ENCODE measurements at places on chromosomes 5 and 9.
A peak's percentile ranks its signal among the peaks of the same experiment; 100 is the strongest.

DNA sequence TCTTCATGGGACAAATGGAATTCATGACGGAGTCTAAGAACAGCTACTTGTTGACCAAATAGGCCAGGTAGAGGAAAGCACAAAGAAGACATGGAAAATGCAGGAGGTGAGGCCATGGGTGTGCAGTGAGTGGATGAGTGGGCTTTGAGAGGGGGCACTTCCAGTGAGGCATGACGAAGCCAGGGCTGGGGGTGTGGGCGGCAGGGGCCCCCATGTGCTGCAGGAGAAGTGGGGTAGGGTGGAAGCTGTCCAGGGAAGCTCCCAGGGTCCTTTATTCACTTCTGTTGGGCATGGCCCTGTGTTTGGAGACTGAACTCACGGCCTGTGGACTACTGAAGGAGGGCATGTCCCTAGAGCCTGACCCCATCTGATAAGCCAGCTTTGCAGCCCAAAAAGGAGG lies 127.6 kb upstream of the SLC25A48 start:
- DNase-seq = no peak

DNA sequence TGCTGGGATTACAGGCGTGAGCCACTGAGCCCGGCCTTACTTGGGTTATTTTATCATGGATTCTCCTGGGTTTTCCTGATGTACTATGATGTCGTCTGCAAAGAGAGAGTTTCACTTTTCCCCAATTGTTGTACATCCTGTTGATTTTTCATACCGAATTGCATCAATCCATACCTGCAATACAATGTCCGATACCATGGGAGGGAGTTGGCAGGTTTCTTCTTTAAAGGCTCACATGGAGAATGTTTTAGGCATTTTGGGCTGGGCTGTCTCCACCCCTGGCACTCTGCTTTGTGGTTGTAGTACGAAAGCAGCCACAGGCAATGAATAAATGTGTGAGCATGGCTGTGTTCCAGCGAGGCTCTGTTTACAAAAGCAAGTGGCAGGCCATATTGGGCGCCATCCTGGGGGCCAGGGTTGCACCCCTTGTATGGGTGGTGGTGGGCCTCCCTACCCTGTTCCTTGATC lies 35.1 kb upstream of the EXOC3 start:
- DNase-seq = no peak

DNA sequence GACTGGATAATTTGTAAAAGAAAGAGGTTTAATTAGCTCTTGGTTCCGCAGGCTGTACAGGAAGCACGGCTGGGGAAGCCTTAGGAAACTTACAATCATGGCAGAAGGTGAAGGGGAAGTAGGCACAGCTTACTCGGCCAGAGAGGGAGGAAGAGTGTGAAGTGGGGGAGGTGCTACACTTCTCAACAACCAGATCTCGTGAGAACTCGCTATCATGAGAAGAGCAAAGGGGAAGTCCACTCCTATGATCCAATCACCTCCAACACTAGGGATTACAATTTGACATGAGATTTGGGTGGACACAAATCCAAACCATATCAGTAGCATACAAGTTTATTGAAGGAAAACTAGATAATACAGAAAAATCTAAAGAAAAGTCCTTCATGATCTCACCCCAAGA lies 39.9 kb downstream of the NEURL1B start:
- DNase-seq = no peak

GRCh38 chr5:10441992-10442435 lies 335 bp downstream of the ROPN1L start:
- no peak for DNase-seq

DNA sequence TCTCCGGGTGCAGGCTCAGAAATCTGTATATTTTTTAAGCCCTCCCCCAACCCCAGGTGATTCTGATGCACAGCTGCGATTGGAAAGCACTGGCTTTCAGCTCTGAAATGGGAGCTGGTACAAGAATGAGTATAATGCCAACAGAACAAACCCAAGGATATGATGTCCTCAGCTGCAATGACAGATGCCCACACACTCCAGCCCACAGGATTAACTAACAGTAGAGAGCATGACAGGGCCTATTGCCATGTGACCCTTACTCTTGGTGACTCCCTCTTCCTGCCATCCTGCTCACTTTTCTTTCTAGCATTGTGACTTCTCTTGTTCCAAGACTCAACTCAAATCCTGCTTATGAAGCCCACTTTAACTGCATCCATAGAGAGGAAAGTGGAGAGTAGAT lies 174.5 kb downstream of the FGF18 start:
- DNase-seq = no peak

GRCh38 chr9:130982636-130983358 lies 26.2 kb upstream of the LAMC3 start:
- DNase-seq = no peak

DNA sequence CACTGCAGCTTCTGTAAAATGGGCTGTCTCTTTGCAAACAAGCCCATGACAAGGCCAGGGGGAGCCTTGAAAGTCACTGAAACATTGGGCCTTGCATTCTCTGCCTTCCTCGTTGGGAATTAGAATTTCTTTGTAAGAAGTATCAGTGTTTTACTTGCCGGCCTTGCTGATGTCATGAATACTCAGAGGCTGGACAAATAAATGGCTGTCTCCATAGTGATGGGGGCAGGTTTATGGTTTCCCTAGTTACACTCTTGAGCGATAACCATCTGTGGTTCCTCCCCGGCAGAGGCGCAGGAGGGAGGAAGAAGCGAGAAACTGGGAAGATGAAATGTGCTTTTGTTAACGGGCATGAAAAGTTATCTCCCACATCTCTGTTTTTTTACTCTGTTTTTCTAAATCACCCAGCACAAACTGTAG lies 272.7 kb upstream of the PANK3 start:
- DNase-seq = peak; percentile 52

GRCh38 chr5:68010740-68011139 lies 204.8 kb upstream of the PIK3R1 start:
- DNase-seq = no peak

GRCh38 chr5:111132076-111132475 lies 39.9 kb downstream of the WDR36 start:
- DNase-seq = no peak

GRCh38 chr5:124935065-124935464 lies 188.6 kb upstream of the ZNF608 start:
- DNase-seq = no peak

DNA sequence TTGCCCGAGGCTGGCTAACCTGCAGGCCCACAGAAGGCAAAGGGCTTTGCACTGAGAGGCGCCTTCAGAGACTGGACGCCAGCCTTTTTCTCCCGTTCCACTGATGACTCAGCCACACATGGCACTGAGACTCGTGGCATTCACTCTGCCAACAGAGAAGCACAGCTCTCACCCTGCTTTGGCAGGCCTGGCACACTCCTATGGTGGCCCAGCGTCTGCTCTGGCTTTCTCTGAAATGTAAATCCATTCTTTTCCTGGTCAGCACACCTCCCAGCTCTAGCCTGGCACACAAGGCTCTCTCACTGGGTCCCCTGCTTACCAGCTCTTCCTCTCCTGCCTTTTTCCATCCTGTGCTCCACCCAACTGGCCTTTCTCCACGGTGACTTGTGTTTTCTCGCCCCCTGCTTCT lies 5.9 kb upstream of the MELK start:
- no peak for DNase-seq

DNA sequence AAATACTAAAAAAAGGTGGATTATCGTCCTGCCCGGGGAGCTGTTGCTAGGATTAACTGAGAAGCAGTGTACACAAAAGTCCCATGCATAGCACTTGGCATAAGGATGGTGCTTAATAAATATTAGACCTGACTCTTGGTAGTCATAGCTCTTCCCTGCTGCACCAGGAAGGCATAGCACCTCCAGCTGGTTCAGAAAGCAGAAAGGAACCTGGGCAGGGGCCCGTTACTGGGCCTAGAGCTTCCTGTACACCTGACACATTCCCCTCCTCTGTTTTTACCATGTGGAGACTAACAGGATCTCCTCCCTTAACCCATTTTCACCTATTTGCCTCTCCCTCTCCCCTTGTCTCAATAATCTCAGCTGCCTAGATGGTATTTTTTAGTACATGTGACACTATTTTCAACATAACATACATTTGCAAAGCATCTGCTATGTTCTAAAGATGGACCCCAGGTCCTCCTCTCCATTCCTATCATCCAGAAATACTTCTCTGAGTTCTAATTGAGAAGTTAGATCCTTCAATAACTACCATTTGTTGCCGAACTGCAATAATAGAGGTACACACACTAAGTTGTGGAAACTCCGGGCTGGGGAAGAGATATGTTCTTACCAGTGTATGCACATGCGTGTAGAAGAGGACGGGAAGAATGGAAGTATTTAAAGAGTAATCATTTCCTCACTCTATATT lies 3.2 kb upstream of the ANP32B start:
- no peak for DNase-seq

DNA sequence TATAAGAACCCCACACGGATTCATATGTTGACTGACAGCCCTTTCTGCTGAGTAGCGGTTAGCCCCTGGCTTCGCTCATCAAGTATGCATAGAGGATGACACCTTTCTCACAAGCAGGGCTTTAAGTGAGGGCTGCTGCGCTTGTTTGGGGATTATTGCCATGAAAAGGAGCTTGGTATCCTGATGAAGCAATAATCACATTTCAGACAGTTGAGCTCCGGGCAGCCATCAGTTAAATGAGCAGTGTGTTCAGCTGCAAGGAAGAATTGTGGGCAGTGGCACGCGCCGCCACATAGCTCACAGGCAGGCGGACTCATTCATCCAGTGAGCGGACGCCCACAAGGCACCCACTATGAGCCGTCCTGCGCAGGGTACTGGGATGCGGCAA lies 77.6 kb downstream of the NEK6 start:
- no peak for DNase-seq

Data from CD4-positive, alpha-beta memory T cell (primary cell).